Activated naive CD4-positive, alpha-beta T cell treated with anti-CD3 and anti-CD28 coated beads for 36 hours (primary cell): ENCODE measurements at places on chromosomes 2 and 18. TPM values are rescaled to one million over a fixed set of nuclear protein-coding genes. Genes with fewer than 3 reads are reported as not detected.

DNA sequence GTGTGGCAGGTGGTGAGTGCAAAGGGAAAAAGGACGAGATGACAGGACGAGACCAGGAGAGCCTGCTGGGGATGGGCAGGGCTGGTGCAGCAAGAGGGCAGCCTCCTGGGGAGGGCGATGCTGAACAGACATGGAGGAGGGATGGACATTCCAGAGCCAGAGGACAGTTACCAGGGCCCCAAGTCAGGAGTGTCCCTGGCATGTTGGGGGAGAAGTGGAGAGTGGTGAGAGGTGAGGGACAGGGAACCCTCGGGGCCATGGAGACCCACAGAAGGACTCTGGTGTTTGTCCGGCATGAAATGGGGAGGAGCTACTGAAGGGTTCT, 19.0 kb downstream of the MTERF4 start:
- DNase-seq, result no peak

GRCh38 chr2:148745151-148745851, 100.8 kb downstream of the EPC2 start:
- DNase-seq, result no peak

Gene PCARE
- not detected for total RNA-seq

- DNase-seq, result no peak
Measured at GRCh38 chr2:65661980-65662653, 229.7 kb upstream of the SPRED2 start.

DNA sequence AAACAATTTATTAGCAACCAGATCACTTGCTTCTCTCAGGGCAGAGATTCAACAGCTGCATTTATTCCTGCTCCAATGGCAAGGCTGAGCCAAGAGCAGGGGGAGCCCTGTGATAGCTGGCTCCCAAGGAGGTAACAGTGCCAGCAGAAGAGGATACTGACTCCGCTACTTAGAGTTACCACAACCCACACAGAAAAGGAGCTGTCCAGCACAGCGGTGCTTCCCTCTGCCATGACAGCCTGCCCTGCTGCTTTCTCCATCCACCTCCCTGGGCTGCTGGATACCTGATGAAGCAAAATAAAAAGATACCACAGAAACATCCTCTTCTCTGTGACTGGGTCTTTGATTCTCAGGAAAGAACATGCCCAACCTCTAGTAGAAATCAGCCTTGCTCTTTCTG, 467.2 kb downstream of the LRRTM4 start:
- DNase-seq, result no peak

Gene SLC9A2
- total RNA-seq, result 0.07 TPM

Gene SMAD2
- 116 TPM for total RNA-seq
